ENCODE measurements at places on chromosomes 16 and 17. TPM values are rescaled to one million over a fixed set of nuclear protein-coding genes. Genes with fewer than 3 reads are reported as not detected.

DNA sequence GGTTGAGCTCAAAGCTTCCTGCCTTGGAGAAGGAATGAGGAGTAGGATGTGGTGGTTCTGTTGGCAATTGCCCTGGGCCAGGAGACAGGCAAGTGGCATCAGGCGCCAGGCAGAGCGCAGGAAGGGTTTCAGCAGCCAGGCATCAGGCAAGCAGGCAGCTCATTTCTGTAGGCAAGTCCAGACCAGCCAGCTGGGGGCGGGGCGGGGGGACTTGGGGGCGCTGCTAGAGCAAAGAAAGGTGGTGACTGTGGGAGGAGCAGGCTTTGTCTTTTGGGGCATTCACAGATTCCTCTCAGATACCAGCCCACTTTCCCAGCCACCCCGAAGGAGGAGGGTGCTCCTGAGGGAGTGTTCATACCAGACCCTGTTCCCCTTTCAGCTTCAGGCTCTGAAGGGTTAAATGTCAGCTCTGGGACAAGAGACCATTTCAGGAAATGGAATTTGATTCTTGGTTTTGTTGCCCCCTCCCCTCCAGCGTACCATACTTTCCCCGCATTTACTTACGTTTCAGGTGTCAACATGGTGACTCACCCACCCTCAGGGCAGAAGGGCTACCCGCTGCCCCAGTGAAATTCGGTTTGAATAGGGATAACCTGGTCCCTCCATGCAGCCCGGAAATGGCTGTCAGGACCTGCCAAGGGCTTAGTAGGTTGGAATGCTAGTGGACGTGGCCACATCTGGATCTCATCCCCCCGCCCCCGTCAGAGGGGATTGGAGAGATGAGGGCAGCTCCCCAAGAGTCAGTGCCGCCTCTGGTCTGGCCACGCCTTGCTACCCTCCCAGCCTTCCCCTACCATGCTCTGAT lies 13.2 kb downstream of the NGFR start:
- no peak for DNase-seq

OGFOD1 gene
- total RNA-seq, result 102 TPM

GRCh38 chr17:83174362-83175118 lies 95.1 kb downstream of the METRNL start:
- peak; percentile 21 for DNase-seq

GRCh38 chr16:81035975-81036750 lies 521 bp downstream of the ATMIN start:
- peak; percentile 11 for DNase-seq

GRCh38 chr16:3740934-3741333 lies 23.6 kb upstream of the TRAP1 start:
- DNase-seq, result no peak

GAS2L2 gene
- total RNA-seq, result not detected

- DNase-seq, result no peak
Measured at GRCh38 chr16:74046524-74046923, 250.1 kb upstream of the PSMD7 start.

GRCh38 chr16:12150600-12150999 lies 174.1 kb downstream of the SNX29 start:
- no peak for DNase-seq

ASPHD1 gene
- total RNA-seq, result 4.1 TPM

GRCh38 chr17:74840989-74841666 lies 18.6 kb downstream of the GRIN2C start:
- DNase-seq, result peak; percentile 20

ASGR1 gene
- total RNA-seq, result 1.3 TPM

LRRC59 gene
- 241 TPM for total RNA-seq

DNA sequence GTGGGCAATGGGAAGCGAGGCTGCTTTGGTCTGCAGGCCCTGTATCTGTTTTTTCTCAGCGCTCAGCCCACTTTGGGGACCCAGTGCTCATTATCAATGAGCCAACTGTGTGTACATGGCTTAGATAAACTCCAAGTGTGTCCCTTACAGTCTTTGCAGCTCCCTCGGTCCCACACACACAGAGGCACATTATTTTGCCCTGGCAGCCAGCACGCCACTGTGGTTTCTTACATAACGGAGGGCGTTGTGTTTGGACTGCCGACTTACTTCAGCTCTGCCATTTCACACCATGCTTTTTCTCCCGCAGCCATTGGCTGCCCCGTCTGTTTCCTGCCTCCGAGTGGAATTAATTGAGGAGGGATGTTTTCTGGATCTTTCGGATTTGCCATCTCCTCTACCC lies 56.5 kb upstream of the CLEC18A start:
- no peak for DNase-seq

CYBA gene
- total RNA-seq, result 90.5 TPM

CCL7 gene
- total RNA-seq, result 0.28 TPM

- peak; percentile 60 for DNase-seq
Measured at GRCh38 chr17:48843187-48843900, 12.5 kb downstream of the CALCOCO2 start.

GRCh38 chr17:75242461-75243042 lies 18.9 kb downstream of the GGA3 start:
- DNase-seq, result no peak

- no peak for DNase-seq
Measured at GRCh38 chr16:68429076-68429854, 19.0 kb downstream of the SMPD3 start.

DNA sequence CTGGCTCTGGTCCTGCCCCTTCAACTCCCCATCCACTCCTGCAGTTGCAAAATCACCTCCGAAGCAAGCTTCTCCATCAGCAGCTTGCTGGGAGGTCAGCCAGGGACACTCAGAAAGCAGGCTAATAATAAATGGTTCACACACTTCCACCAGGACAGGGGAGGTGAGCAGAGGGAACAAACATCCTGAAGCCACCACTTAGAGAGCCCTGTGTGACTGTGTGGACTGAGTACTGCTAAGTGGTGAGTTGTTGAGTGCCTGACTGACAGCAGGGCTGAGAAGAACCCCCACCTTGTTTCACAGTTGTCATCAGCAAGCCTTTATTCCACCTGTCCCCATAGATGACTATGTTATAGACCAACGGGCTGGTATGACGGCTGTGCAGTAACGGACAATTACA lies 213.9 kb downstream of the CBLN1 start:
- no peak for DNase-seq

- DNase-seq, result peak; percentile 68
Measured at GRCh38 chr17:62562656-62563055, 64.8 kb upstream of the MRC2 start.

MYH3 gene
- 0.54 TPM for total RNA-seq

DNA sequence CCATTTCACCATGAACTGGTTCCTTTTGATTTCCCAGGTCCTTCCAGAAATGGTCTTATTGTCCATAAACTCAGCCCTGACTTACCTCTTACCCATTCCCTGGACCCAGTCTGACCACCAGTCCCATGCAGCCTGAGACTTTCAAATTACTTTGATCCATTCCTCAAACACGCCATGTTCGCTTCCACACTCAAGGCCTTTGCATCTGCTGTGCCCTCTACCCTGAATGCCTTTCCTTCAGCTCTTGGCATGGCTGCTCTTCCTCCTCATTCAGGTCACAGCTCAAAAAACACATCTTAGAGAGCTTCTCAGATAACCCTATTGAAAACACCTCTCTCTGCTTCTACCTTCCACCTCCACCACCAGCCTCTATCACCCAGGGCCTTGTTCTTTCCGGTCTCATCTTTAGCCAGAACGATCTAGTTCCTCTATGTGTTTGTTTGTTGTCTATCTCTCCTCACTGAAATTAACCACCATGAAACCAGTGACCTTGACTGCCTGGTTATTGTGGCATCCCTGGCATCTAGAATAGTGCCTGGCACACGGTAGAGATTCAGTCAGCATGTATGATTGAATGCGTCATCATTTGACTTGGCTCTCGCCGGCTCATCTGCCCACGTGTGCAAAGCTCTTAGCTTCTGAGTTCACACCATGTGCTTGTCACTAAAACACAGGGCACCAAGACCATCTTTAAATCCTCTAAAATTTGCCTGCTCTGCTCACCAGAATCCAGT lies 12.8 kb downstream of the CRYM start:
- DNase-seq, result no peak

- DNase-seq, result no peak
Measured at GRCh38 chr16:58024486-58025350, 836 bp upstream of the MMP15 start.

DNA sequence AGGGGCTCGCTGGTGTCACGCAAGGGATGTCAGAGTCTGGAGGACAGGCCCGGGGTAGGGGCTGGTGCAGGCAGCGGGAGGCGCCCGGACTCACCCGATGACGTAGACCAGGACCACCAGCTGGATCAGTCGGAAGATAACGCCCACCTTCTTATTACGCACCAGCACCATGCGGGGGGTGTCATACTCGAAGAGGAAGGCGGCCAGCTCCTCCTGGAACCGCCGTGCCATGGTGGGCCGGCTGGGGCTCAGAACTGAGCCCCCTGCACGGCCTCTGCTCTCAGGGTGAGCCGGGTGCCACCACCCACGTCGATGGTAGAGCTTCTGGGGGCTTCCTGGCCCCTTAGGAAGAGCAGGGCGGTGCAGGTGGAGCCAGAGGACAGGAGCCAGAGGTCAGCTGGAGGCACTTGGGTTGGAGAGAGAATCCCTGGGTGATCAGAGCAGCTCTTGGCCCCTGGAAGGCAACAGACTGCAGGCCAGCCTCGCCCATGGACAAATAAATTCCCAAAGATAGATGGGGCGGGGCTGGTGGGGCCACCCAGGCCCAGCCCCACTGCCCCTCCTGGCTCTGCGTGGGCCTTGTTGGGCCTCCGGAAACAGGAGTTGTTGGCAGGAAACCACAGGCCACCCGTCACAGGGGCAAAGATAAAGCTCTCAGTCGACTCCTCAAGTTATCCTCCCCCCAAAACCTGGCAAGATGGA lies at the start of gene P2RX1:
Gene P2RX1 (minus strand): TSS at position 471 of the 702 bp plus-strand sequence. CDS start 240 bp downstream, at position 231.
- no peak for DNase-seq

KRT24 gene
- total RNA-seq, result not detected

DNA sequence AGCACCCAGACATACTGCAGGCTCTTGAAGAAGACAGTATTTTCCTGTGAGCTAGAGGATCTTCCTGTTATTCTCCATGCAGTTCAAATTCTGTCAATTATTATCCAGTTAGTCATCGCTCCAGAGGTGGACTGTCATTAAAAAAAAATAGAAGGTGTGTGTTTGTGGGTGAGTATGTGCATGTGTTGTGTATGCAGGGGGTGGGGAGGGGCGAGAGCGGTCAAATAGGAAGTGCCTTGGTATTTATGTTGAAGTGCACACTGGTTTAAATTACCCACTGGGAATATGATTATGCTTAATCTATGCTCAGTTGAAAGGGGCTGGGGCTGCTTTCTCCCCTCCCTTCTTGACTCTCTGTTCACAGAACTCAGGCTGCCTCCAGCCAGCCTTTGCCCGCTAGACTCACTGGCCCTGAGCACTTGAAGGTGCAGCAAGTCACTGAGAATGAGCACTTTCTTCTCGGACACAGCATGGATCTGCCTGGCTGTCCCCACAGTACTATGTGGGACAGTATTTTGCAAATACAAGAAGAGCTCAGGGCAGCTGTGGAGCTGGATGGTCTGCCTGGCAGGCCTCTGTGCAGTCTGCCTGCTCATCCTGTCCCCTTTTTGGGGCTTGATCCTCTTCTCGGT lies at the start of gene HSD17B2:
Gene HSD17B2 (plus strand): TSS at position 273 of the 632 bp plus-strand sequence. CDS start 172 bp downstream, at position 445.
- DNase-seq, result peak; percentile 7

DNA sequence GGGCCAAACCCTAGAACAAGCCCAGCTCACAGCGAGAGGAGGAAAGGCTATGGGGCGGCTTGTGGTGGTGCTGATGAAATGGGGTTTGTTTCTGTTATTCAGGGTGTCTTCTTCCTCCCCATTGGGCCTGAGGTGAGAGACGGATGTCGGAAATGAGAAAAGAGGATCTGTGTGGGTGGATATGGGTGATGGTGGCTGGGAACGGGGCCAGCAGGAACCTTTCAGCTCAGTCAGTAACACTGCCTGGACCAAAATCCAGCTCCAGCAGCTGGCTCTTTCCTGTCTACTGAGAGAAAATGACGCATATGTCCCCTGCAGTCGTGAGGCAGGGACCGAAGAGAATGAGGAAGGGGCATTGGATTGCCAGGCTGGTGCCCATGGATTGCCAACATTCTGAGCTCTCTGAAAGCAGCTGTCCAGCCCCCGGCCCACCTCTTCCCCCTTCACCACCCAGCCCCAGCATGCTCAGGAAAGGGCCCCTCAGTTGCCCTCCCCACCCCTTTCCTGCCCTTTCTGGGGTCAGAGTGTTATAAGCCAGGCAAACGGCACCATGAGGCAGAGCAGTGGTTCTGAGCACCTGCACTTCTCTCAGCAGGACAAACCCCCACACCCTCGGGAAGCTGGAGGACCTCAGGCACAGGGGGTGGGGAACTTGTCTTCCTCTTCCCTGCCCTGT lies 4.0 kb downstream of the MYH3 start:
- no peak for DNase-seq

GNG13 gene
- total RNA-seq, result not detected

Data from IMR-90 (cell line).